ENCODE measurements at places on chromosomes 2 and 18.

DNA sequence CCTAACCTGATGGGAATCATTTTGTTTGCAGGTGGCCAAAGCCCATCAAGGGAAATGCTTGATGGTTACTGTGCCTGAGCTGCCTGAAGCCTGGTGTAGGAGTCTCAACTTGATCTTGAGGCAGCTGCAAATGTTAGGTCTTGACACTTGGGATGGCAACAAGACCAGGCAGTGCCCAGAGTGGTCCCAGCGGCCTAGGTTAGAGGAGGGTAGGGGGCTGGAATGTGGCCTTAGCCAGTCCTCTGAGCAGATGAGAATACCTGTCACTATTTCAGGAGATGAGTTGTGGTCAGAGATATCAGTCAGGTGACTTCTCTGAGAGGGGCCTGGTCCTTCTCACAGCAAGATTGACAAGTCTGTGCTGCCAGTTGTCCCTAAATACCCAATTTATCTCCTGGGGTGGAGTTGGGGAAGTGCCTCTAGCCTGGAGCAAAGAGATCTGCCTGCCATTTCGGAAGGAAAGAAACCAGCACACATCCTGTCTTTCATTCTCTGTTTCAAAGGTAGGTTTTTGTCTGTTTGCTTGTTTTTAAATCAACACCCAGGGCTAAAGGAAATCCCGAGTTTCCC is 13.4 kb downstream of the SPTBN1 start:
- DNase-seq = no peak

GRCh38 chr2:85170938-85171475 is 37.8 kb downstream of the TCF7L1 start:
- DNase-seq = no peak

- no peak for DNase-seq
Observed at GRCh38 chr2:190355968-190356644, 12.7 kb downstream of the INPP1 start.

- no peak for DNase-seq
Observed at GRCh38 chr2:75340560-75340959, 141.2 kb upstream of the TACR1 start.

- DNase-seq = no peak
Observed at GRCh38 chr2:79824086-79824786, 311.4 kb downstream of the CTNNA2 start.

DNA sequence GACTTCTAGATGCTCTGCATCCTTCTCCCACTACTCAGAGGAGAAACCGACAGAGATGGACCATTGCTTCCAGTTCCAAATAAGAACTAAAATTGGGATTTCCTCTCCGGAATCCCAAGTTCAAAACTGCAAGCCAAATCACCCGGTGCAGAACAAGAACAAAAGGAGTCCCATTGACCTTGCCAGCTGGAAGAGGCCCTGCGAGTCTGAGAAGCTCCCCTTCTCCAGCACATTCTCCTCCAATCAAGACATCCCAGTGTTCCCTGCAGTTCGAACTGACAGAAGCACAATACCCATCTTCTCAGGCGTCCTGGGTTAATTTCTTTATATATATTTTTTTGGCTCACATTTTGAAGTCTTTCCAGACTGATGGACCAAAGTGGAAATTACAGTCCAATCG is 195.3 kb upstream of the MEIS1 start:
- no peak for DNase-seq

- DNase-seq = no peak
Observed at GRCh38 chr2:149858216-149858615, 270.6 kb upstream of the MMADHC start.

DNA sequence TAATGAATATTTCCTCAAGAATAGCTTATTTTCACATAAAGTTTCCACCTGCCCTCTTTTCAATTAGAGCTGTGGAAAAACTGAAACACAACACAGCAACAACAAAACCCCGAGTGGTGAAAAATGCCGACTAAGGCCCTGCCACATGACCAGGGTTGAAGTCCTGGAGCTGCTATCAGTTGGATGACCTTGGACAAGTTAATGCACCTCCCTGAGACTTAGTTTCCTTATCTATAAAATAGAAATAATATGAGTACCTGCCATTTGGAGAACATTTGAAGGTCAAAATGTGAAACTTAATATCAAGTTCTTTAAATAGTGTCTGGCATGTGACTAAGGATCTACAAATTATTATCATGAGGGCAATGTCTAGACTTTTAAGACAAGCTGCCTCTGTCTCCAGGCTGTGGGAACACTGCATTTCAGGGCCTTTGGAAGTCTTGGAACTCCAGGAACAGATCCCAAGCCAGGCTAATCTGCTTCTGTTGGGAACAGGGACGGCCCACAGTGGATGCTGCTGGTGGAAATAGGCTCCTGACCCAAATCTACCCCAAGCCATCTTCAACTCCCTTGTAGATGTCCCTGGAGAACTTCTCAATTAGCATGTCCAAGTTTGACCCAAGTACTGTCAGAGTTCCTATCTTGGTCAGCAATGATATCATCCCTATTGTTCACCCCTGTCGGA is 42.0 kb upstream of the TRIB2 start:
- no peak for DNase-seq

DNA sequence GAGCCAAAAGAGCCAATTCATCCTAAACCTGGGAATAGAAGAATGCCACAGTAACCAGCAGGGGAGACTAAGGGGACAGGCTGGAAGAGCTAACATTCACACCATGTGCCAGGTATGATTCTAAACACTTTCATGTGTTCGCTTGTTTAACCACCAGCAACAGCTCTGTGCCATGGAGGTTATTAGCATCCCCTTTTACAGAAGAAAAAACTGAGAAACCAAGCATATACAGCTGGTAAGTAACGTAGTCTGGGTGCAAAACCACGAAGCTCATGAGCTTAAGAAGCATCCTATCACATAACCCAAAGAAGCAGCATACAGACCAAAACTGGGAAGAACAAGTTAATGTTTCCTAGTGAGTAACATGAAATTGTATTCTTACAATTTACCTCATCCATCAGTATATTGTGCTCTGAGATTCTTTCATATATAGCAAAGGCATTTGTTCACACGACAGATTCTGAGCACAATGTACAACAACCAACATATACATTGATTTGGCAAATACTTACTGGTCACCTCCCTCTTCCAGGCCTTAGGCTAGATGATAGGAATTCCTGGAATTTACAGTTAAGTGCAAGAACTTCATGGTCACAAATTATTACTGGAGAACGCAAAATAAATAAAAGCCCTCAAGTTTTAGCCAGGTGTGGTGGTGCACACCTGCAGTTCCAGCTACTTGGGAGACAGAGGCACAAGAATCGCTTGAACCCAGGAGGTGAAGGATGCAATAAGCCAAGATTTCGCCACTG is 36.5 kb upstream of the HNRNPA3 start:
- no peak for DNase-seq

All from mesenteric fat pad (tissue), 1 donor.